ENCODE measurements at places on chromosomes 1 and 21.

DNA sequence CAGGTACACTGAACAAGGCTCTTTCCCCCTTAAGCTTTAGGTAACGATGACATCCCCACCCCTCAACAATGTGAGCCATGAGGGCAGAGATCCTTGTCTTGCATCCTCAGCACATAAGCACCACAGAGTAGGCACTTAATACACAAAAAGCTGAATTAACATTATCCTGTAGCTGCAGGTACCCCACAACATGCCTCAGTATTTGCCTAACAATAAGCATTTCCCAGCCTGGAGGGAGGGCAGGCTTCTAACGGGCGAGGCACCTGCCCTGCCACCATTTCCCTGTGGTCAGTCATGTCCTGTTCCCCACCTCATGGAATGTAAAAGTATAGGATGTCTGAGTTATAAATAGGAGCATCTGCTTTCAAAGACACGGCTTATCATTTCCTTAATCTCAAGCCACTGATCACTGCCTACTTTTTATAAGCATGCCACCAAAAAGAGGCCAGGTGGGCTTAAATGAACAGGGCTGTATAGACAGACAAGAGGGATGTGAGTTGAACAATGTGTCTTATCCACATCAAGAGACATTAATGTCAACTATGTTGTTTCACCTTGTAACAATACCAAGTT is 3.4 kb downstream of the CAPZB start:
- DNase-seq: no peak

GRCh38 chr1:199302554-199302953 is 663.7 kb downstream of the PTPRC start:
- DNase-seq: no peak

GRCh38 chr1:116396769-116397168 is 23.7 kb downstream of the ATP1A1 start:
- DNase-seq: no peak

- DNase-seq: no peak
Measured at GRCh38 chr21:28875078-28875477, 117.6 kb downstream of the LTN1 start.

GRCh38 chr1:4130096-4130495 is 230.0 kb upstream of the C1orf174 start:
- no peak for DNase-seq

- no peak for DNase-seq
Measured at GRCh38 chr21:43916691-43917514, 51.9 kb downstream of the AGPAT3 start.

GRCh38 chr1:192513697-192514096 is 61.9 kb upstream of the RGS1 start:
- no peak for DNase-seq

DNA sequence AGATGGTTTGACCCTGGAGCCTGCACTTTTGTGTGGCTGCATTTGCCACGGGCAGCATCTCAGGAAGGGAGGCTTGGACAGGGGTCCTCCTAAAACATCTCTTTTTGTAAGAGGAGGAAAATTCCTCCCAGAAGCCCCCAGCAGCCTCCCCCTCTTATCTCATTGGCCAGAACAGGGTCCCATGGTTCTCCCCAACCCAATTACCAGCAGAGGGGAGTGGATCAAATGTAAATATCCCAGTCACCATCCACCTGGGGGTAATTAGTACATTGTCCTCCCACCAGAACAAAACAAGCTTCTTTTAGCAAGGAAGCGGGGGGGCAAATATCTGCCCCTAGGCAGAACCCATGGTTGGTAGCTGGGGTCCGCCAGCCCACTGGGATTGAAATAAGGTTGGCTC is 44.7 kb upstream of the TENT5B start:
- DNase-seq: no peak

- DNase-seq: no peak
Measured at GRCh38 chr1:229003233-229004031, 267.5 kb upstream of the RAB4A start.

DNA sequence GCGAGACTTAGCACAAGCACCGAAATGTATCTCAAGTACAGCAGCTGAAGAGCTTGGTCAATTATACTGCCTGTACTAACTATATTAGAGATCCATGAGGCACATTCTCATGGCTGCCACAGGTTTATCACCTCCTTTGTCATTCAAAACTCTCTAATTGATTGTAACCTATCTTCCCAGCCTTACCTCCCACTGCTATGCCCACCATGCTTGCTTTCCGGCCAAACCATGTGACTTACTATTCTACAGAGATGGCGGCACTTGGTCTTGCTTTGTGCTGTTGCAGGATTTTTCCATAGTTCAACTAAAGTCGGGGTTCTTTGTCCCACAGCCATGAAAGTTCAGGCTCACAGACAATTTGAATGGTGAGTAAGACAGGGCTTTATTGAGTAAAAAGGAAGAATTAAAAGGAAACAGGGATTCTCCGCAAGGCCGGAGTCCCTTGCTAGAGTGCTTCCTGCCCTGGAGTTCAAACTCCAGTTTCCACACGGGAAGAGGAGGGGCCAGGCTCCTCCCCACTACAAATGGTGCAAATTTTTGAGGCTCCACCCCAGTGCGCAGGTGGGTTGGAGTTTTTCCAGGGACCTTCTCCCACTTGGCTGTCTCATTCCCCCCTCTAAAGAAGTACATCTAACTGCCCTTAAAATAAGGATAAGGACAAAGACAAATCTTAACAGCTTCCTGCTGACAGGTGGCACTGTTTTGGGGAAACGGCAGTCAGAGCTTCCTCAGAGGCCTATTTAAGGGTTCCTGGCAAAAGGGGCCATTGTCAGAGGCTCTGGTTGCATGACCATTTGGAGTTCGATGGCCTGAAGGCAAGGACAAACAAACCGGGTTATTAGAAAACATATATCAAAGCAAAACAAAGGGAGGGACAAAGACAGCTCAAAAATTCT is 28.7 kb downstream of the FMO2 start:
- DNase-seq: no peak

DNA sequence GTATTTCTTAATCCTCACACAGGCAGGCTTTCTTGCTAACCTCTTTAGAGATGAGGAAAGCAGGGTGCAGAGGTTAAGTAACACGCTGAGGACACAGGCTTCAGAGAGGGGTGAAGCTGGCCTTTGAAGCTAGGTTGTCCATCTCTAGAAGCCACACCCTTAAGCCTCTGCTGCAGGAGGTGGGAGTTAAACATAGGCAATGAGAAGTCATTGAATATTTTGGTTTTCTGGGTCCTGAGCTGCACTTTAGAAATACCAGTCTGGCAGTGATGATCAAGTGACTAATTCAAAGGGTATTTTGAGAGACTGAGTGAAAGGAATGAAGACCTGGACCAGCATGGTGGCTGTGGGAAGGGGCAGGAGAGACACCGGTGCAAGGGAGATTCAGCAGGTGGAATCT is 9.9 kb downstream of the KCNJ15 start:
- no peak for DNase-seq

GRCh38 chr1:92211166-92211565 is 6.5 kb upstream of the C1orf146 start:
- no peak for DNase-seq

- no peak for DNase-seq
Measured at GRCh38 chr21:25955646-25956045, 214.9 kb downstream of the APP start.

DNA sequence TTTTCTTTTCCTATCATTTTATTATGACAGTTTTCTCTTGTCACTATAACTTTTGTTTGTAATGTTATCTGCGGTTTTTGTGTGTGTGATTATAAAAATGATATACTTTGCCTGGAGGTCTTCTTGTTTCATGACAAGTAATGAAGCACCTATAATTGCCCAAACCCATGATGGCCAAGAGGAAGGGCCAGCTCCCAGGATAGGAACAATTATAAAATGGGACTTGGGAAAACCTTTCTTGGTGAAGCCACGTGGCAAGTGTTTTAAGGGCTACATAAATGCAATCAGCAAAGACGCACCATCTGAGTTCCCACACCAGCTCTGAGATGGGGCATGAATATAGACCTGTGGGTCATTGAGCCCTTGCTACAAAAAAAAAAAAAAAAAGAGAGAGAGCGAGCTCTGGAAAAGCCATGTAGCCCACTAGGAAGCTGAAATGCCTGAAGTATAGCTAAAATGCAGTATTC is 462.6 kb upstream of the RUNX1 start:
- DNase-seq: no peak

DNA sequence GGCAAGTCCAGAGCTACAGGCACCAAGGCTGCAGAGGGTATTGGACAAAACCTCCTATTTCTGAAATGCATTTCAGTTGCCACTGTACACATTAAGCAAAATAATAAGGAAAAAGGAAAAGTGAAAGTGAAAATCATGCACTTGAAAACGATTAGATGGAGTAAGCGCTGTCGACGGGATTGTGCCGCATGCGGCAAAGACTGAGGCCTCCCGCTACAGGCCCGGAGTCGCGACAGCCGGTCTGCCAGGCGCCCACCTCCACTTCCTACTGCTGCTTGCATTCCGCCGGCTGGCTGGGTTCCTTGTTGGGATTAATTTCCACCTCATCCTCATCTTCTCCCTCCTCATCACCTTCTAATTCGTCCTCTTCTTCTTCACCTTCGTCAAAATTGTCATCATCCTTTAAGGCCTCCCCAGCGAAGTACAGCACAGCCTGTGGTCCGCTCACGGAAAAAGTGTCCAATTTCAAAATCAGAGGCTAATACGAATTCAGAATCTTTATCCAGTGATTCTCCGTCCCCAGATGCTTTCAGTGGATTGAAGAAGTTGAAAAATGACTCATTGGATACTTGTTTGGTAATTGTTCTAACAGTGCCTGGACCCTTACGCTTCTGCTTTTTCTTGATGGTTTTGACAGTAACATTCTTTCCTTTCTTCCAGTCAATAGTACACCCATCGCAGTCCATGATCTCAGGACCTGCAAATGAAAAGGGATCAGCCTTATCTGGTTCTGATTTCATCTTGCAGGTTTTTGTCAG is 38.0 kb downstream of the CD58 start:
- DNase-seq: no peak

DNA sequence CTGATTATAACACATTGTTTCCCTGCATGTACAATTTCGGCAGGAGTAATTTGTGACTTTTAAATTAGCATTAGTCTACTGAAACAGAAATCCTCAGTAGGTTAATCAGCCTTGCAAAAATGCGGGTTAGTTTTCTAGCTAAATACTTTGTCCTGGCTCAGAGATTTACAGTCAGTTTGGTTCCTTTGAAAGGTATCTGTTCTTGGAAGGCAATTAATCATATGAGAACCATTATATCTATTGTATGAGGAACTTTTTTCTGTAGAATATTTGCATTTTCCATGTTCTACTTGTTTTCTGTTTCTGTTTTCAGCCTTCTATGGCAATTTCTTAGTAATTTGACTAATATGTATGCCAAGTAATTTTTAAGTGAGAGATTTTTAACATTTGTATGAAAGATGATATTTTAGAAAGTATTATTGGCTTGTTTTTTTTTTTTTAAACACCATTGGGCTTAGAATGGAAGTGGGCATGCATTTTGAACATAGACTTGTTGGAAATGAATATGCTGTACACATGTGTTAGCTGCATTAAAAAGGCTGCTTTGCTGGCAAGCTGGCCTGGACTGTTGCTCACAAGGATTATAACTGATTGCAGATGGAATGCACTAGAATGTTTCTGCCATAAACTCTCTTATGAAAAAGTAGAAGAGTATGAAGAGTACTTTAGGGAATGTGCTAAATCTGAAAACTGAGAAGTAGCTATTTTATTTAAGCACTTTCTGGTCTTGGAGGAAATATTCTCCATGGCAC is 26.2 kb downstream of the KIF1B start:
- DNase-seq: no peak

GRCh38 chr1:159924025-159924790 is 1.1 kb downstream of the TAGLN2 start:
- DNase-seq: peak; percentile 77

- no peak for DNase-seq
Measured at GRCh38 chr1:145758116-145758515, 38.8 kb downstream of the CD160 start.

GRCh38 chr21:34743831-34744230 is 75.0 kb downstream of the CLIC6 start:
- no peak for DNase-seq

DNA sequence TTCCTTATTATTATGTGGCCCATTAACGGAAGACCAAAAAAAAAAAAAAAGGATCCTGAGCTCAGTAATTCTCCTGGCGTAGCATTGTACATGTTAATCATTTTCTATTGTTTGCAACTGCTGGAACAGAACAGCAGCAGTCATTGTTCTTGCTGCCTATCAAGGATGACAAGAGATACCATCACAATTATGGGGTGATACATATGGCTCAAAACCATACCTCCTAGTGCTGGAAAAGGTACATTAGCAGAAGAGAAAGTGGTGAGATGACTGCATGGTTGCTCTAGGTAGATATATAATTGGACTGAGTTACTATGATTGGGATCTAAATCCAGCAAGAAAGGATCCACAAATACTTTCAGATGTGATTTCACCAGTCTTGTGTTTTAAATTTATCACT is 13.3 kb upstream of the TLR5 start:
- no peak for DNase-seq

GRCh38 chr1:206551296-206551985 is 44.1 kb downstream of the RASSF5 start:
- no peak for DNase-seq

DNA sequence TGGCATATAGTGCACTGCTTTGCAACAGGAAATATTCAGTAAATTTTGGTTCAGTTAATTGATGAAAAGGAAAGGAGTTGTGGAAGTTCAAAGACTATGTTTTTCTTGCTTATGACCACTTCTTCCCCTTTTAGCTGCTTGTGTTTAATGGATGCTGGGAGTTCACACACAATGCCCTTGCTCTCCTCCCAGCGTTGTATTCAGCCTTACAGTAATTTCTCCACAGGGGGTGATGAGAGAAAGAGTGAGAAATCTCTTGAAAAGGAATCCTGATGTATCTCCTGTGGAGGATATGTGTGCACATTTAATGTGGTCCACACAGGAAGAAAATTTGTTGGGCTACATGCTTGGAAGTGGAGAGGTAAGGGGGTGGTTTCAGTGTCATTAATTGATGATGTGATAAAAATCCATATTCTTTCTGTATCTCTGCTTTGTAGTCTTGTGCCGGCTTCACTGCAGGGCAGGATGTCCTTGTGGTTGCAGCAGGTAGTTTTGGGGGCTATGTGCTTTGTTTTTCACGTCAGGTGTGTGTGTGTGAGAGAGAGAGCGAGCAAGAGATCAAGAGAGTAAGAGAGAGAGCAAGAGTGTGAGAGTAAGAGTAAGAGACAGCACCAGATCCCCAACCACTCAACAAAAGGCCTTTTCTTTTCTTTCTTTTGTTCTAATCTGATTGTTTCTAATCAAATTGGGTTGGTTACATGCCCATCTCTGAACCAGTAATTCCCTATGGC is 204.4 kb downstream of the RWDD3 start:
- DNase-seq: no peak

DNA sequence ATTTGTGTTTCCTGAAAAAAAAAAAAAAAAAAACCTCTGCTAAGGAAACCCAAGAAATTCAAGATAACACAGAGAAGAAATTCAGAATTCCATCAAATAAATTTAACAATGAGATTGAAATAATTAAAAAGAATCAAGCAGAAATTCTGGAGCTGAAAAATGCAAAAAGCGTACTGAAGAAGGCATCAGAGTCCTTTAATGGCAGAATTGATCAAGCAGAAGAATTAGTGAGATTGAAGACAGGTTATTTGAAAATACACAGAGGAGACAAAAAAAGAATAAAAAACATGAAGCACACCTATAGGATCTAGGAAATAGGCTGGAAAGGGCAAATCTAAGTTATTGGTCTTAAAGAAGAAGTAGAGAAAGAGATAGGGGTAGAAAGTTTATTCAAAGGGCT is 38.2 kb downstream of the NME7 start:
- no peak for DNase-seq

All from T47D (cell line).